ENCODE measurements at places on chromosomes 5 and 9.

- DNase-seq, result no peak
Observed at GRCh38 chr5:111432883-111433536, 79.3 kb downstream of the STARD4 start.

DNA sequence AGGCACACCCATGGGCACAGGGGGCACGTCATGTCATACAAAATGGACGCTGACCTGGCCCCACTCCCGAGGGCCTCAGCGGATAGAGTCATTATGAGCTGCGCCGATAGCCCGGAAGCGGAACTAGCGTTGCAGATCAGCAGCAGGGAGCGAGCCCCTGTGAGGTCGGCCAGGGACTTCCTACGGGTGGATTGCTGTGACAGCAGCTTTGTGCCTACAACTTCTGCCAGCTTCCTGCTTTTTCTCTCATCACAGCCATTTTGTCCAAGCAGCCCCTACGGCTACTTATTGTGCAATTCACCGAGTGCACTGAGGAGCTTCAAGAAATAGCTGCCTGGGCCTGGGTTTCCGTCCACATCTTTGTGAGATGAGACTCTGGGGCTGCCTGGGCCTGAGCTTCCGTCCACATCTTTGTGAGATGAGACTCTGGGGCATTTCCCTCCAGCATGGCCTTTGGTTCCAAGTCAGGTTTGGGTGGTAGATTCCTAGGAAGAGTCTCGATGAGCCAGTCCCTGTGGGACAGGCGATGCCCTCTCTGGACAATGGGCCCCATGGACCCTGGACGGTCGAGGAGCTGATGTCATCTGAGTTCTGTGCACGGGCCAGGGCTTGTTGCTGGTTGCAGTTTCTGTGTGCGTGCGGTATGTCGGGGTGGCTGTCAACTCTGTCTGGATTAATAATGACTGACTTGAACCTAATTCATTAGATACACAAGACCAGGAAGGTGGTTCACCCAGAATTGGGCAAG is 67.0 kb upstream of the GNE start:
- DNase-seq, result no peak

- peak; percentile 66 for DNase-seq
Observed at GRCh38 chr9:125407974-125408900, 146.6 kb downstream of the GAPVD1 start.

GRCh38 chr5:63125862-63126261 is 547.2 kb downstream of the LRRC70 start:
- peak; percentile 71 for DNase-seq

- no peak for DNase-seq
Observed at GRCh38 chr9:112761912-112762655, 11.5 kb downstream of the SNX30 start.

- DNase-seq, result no peak
Observed at GRCh38 chr5:96576876-96577275, 85.3 kb upstream of the CAST start.

DNA sequence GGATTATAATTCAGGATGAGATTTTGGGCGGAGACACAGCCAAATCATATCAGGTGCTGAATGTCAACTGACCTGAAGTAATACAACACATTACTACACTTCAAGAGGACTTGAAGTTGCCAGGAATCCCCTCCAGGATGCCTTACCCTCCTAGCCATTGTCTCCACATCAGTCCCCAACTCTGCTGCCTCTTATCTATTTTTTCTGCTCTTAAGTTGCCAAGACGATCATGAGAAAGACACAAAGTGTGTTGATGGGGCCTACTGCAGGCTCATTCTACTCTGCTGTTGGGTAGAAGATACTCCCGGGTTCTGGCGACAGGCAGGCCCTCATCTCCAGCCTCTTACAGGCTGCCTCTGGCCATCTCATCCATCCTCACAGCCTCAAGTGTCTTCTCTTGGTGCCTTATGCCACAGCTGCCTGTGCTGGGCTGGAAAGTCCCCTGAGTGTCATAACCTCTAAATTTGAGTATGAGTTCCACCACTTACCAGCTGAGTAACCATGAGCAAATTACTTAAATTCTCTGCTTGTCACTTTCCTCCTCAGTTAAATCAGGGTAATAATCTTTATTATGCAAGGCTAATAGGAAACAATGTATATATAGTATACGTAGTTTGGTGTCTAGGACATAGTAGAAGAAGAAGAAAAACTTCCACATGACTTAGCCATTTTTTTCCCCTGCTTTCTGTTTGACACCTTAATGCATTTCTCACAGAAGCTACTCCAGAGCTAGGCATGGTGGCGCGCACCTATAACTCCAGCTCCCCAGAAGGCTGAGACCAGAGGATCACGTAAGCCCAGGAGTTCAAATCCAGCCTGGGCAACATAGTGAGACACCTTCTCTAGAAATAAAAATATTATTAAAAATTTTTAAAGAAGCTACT is 73.0 kb upstream of the SNX2 start:
- DNase-seq, result no peak

GRCh38 chr5:39755452-39755851 is 330.7 kb upstream of the DAB2 start:
- DNase-seq, result no peak

DNA sequence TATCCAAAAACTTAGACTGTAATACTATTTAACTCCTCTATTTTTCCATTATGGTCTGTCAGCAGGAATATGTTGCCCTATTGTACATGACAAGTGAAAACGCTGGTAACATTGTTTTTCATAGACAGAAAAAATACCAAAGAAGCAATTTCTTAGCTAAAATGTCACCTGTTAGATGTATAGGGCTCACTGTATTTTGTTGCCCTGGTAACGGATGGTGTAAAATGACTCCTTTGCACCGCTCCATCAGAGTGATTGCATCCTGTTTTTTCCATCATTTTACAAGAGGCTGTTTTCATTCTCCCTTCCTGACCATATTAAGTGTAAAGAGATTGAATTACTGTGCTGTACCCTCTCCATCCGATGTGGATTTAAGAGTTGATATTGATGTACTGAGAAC is 460.1 kb upstream of the TLE4 start:
- DNase-seq, result no peak

Measured in SK-MEL-5 (cell line).